ENCODE measurements at places on chromosomes 6 and 20. TPM values are rescaled to one million over a fixed set of nuclear protein-coding genes. Genes with fewer than 3 reads are reported as not detected.

DNA sequence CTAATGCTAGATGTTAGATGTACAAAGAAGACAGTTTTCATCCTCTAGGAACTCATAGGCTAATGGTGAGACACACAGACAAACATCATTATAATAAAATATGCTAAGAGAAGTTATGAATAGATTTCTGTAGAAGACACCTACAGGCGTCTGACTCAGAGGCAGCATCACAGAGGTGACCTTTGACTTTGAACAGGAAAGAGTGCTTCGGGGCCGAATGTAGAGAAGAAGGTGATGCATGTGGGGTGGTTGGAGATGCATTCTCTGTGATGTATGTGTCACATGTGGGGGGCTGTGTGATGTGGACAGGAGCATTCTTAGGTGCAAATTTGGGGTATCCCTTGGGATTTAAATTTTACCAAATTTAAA, 6.8 kb downstream of the GUCA1A start:
- DNase-seq, result no peak

Gene ERVFRD-1
- total RNA-seq, result not detected

Gene RBPJL
- total RNA-seq, result not detected

GRCh38 chr6:89975991-89976693, 81.9 kb downstream of the GJA10 start:
- DNase-seq, result no peak

GRCh38 chr6:9195322-9195721, 760.0 kb upstream of the SLC35B3 start:
- DNase-seq, result no peak

GRCh38 chr6:31010393-31011060, at the start of gene MUC22:
Gene MUC22, plus strand, starts transcription at chr6:31010474. Its CDS starts 233 bp downstream, at chr6:31010707.
- DNase-seq, result no peak

GRCh38 chr20:40109136-40109535, 579.9 kb downstream of the MAFB start:
- DNase-seq, result no peak
